ENCODE measurements at places on chromosomes 7 and 10.

- DNase-seq = peak; percentile 56
Measured at GRCh38 chr10:68871731-68872342, 29.3 kb upstream of the DDX50 start.

- no peak for DNase-seq
Measured at GRCh38 chr7:134625550-134625949, 21.1 kb upstream of the BPGM start.

DNA sequence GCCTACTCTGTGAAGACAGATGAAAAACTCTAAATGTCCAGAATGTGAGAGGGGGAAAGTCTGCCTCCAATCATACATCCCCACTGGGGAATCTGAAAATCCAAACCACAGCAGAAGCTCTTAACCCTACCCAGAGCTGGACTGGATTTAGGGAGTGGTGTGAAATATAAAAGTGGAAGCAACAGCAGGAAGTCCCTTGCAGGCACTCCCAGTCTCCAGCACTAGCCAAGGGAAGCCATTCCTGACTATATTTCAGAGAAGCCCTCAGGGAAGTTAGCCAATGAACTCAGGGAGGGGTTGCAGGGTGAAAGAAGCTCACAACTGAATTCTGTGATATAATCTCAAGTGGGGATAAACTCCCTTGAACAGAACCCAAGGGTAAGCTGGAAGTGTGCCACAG lies 51.5 kb downstream of the CRPPA start:
- no peak for DNase-seq

DNA sequence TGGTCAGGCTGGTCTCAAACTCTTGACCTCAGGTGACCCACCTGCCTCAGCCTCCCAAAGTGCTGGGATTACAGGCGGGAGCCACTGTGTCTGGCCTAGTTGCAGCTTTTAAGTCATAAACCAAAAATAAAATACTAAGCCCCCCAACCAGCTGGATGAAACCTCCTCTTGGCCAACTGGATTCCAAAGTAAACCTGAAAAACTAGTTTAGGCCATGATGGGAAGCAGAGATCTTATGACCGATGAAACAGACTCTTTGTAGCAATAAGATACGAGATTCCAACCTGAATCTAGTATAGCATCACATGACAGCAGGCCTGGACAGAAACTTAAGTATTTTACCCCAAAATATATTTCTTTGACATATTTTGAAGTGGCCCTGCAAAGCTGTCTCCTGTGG lies 9.1 kb upstream of the MCM10 start:
- no peak for DNase-seq

- DNase-seq = no peak
Measured at GRCh38 chr10:79930751-79931150, 18.2 kb downstream of the SFTPD start.

DNA sequence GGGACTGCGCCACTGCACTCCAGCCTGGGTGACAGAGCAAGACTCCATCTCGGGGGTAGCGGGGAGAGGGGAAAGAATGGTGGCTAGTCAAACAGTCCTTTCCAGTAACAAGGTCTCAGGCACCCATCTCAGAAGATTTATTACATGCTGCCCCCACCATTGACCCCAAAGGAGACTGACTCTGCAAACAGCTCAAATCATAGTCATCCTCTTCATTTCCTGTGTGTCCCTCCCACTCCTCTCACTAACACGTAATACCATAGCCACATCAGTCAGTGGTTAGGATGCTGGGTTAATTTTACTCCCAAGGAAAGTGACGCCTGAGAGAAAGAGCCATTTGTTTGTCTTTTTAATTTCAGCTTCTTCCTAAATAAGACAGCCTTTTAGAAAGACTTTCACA lies 56.6 kb upstream of the BET1 start:
- peak; percentile 98 for DNase-seq

DNA sequence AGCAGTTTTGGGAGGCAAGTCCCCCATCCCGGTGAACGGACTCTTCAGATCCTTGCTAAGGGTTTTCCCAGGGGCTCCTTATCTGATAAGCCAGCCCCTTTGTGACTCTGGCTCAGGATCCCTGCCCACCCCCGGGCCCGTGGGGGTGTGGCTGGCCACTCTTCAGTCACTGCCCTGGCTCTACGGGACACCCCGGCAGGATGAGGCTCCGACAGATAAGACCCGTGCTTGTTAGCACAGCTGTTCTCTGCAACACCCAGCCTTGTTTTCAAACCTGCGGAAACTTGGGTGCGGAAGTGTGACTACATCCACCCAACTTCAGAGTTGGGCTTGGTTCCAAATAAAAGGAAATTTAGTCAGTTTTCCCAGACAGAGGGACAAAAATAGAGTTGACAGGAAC lies 66.7 kb upstream of the PODXL start:
- no peak for DNase-seq

DNA sequence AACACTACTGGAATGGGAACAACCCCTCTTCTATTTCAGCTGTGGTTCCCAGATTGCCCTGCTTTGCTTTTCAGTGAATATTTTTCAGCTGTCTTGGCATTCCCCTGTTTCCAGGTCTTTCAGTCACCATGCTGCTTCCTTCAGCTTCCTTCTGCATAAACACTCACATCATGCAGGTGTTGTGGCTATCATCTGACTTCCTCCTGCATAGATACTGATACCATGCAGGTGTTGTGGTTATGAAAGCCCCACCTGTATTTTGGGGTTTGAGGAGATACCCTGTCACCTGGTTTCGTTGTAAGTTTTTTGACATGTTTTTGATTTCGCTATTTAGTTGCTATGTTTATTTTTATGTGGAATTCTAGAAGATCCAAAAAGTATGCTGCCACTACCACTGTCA lies 71.5 kb downstream of the SLC35B4 start:
- no peak for DNase-seq

- no peak for DNase-seq
Measured at GRCh38 chr10:6877722-6878392, 297.8 kb upstream of the PRKCQ start.

DNA sequence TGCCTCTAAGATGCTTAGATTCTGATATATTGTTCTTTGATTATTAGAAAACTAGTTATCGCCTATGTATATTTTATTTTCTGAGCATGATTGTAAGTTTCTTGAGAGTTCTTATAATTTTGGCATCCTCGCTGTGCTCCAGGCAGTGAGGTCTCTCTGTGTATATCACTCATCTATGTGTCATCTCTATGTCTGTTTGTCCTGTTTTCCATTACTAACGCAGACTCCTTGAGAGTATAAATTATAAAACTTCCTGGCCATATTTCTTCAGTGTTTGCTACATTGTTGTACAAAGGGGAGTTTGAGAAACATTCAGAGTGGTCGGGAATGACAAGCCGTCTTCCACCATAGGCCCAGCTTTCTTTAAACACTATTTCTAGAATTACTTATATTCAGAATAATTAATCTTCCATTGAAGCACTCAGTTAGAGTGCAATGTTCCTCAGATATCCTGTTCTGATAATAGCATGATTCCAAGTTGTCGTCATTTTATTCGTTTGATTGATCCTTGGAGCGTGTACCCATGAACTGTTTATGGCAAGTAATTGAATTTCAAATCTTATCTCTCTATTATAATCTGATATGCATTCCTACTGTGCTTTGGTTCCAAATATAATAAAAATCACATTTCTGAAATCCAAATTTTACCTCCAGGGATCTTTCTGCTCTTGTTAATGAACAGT lies 206.6 kb downstream of the BAMBI start:
- DNase-seq = no peak

DNA sequence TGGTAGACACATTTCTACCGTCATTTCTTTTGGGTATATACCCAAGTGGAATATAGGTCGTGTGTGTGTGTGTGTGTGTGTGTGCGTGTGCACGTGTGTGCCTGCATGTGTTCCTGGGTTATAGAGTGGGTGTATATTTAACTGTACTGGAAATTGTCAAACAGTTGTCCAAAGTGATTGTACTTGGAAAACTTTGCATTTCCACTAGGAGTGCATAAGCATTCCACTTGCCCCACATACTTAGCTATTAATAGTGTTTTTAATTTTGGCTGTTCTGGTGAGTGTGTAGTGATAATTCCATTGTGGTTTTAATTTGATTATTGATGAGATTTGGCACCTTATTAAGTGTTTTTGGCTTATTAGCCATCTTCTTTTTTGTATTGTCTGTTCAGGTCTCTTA lies 25.9 kb downstream of the TRUB1 start:
- no peak for DNase-seq

DNA sequence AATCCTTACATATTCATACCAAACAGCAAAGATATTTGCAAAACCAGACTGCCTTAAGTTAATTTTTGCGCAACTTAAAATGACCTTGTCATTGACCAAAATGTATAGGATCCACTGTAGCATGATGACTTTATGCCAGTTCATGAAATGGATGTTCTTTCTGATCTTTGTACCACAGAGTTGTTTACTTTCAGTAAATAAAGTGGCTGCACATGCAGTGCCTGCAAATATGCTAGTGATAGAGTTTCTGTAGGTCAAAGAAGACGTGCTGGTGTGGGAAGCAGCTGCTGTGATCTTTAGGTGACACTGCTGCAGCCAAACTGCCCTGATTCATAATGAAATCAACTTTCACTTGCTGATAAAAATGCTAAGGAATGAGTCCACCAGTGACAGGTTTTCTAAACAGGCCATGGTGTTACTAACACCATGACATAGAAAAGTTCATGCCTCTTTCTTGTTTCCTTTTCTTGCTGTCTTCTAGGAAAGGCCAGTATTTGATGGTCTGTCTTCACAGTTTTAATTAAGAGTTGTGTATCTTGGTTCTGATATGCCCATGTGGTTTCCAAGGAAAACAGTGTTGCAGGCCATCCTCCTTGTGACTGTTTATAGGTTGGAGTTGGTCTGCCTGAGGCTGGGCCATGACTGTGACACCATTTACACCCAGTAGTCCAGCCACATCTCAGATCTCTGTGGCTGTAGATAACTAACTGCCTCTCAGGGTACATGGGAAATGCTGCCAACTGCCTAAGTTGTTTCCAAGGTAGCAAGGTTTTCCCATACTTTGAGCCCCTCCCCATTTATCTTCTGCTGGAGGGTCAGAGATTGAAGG lies 62.5 kb downstream of the INSYN2A start:
- no peak for DNase-seq

- DNase-seq = no peak
Measured at GRCh38 chr10:63143987-63144386, 10.9 kb downstream of the NRBF2 start.

- no peak for DNase-seq
Measured at GRCh38 chr7:17019106-17019505, 137.3 kb upstream of the AGR3 start.

DNA sequence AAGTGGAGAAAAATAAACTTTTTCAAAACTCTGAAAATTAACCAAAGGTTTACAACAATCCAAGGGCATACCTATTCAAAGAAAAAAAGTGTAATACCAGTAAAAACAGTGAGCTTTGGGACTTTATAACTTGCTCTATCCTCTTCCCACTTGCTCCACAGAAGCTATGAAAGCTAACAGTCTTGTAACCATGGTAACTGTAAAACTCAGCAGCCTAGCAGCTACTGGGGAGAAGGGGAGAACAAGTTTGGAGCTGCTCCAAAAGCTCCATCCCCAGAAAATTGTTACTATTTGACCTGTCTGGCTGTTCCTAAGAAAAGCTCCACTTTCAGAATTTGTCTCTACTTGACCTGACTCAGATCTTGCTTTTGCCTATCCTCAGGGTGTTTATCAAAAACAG lies 191.5 kb downstream of the OTUD1 start:
- DNase-seq = no peak

DNA sequence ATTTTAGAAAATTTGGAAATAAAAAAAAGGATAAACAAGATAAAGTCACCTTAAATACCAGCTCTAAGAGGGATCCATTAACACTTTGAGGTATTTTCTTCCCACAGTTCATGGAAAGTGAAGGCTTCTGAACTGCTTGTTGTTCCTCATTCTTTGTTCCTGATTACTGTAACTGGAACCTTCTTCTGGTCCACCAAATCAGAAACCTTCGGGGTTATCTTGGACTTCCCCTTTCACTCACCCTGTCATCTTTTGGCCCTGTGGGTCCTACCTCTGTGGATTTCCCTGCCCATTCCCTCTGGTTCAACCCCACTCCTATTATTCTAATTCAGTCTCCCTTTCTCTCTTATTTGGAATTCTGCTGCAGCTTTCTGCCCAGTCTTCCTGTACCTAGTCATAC lies 116.5 kb upstream of the PRPS1L1 start:
- DNase-seq = no peak

Measured in RCC 7860 (cell line).